ENCODE measurements at places on chromosomes 6 and 20. TPM values are rescaled to one million over a fixed set of nuclear protein-coding genes. Genes with fewer than 3 reads are reported as not detected.

The USP49 gene
- total RNA-seq = 4.5 TPM

The BPIFA1 gene
- total RNA-seq = not detected

The C6orf132 gene
- total RNA-seq = 0.71 TPM

The C20orf141 gene
- total RNA-seq = not detected

The GABRR1 gene
- total RNA-seq = not detected

The GJA1 gene
- total RNA-seq = 235 TPM

DNA sequence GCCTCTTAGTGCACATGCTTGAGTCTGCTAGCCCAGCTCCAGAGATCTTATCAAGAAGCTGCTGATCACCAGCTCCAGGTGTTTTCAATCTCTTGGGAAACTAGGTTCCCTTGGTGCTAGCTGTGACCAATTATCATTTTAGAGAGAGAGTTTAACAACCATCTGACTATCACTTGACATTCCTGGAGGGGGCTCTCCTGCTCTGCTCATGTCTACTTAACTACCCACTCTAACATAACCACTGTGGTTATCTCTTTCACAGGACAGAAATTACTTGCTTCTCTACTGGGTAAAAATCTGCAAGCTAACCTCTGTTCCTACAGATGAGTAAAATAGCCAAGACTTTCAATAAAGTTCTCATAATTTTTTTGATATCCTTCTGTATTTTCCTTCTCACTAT is 823.4 kb upstream of the GJE1 start:
- no peak for DNase-seq

DNA sequence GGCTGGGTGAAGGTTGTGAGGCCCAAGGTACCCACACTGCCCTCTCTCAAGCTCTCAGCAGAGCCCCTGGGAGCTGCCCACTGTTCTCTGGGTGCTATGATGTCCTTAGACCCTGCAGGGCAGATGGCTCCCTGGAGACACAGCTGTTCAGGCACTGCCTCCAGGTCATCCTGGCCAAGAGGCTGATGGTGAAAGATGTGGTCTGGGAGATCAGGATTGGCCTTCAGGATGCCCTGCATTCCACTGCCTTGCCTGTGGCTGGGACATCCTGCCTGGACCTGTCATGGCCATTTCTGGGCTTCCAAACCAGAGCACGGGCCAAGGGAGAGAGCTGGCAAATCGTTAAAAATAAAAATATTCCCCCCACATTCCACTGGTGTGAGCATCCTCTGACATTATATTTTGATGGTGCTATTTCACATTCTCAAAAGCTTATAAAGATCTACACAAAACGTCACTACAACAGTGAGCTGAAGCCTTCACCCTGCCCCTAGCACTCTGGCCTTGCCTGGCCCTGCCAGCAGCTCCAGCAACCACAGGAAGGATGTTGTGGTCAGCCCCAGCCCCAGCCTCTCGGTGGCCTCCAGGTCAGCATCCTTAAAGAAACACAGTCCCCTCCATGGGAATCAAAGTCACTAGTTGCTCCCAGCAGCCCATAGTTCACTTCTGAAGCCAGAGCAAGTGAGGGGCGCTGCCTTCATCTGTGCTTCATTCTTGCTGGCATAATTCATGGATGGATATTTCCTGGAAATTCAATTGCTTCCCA is 13.5 kb upstream of the KCNK16 start:
- no peak for DNase-seq

DNA sequence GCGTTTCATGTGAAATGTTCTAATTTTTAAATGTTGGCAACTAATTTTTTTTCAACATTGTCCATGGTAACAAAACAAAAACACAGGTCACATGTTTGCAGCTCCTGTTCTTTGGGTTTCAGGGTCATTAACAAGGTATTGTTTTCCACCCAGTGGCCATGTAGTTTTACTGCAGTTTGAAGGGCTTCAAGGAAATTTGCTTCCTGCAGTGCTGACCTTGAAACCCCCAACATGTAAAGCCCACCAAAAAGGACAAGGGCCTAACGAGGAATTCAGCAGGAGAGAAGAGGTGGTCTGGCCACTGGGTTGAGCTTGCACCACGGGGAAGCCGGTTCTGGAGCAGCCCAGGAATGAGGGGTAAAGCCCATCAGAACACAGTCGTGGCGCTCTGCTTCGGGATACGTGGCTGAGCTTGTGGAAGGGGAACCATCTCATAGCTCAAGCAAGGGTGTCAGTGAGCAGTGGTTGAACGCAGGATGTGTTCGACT is 13.9 kb upstream of the KLHL31 start:
- DNase-seq = peak; percentile 33

DNA sequence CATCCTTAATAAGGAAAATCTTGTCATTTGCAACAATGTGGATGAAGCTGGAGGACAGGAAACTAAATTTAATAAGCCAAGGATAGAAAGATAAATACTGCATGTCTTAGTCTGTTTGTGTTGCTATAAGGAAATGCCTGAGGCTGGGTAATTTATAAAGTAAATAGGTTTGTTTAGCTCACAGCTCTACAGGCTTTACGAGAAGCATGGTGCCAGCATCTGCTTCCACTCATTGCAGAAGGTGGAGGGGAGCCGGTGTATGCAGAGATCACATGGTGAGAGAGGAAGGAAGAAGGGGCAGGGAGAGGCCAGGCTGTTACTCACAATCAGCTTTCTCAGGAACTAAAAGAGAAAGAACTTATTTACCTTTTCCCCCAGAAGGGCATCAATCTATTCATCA is 118.9 kb upstream of the SMLR1 start:
- peak; percentile 41 for DNase-seq

GRCh38 chr6:31607317-31607716 is 7.7 kb upstream of the AIF1 start:
- no peak for DNase-seq

- DNase-seq = peak; percentile 36
These were observed 1.1 kb downstream of the AMD1 start for GRCh38 chr6:110875548-110876169.

- peak; percentile 31 for DNase-seq
These were observed 29.9 kb upstream of the TRIM27 start for GRCh38 chr6:28953585-28954258.

GRCh38 chr20:44629542-44629941 is 22.0 kb downstream of the ADA start:
- DNase-seq = peak; percentile 48

Data from endothelial cell of umbilical vein (primary cell).